Activated naive CD4-positive, alpha-beta T cell treated with anti-CD3 and anti-CD28 coated beads, Interleukin-2, amount 50 U/mL, for 72 hours (primary cell): ENCODE measurements at places on chromosomes 13 and 19.

DNA sequence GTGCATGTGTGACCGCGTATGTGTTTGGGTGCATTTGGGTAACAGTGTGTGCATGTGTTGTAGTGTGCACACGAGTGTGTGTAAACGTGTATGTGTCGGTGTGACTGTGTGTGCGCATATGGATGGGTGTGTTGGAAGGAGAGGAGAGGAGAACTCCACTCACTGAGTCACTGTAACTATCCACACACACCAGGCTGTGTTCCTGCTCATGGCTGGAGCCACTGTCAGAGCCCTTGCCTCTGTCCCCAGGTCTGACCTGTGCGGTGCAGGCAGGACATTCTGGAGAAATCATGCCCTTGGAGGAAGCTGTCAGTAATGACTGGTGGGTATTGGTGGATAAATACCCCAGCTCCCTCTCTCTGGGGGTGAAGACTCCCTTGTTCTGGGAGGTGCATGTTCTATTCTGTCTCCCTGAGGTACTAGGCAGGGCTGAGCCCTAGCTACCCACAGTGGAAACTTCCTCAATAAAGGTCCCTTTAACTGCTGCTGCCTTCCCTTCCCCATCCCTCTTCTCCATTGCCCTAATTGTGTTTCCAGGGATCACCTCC, 48.4 kb downstream of the CYP4F22 start:
- no peak for DNase-seq

- no peak for DNase-seq
Observed at GRCh38 chr13:44842158-44842557, 147.1 kb downstream of the NUFIP1 start.

- DNase-seq = no peak
Observed at GRCh38 chr13:21148557-21149258, 27.6 kb downstream of the SKA3 start.

- no peak for DNase-seq
Observed at GRCh38 chr13:50911081-50911631, 1.6 kb downstream of the RNASEH2B start.

DNA sequence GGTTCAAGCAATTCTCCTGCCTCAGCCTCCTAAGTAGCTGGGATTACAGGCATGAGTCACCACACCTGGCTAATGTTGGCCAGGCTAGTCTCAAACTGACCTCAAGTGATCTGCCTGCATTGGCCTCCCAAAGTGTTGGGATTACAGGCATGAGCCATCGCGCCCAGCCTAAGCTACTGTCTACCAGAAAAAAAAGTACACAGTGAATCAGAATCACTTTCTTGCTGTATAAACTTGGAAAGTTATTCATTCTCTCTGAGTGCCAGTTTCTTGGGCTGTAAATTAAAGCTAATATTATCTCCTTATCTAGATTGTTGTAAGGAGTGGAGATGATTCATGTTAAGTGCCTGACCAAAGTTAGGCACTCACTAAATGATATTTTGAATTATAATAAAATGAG, 242.8 kb downstream of the ENOX1 start:
- DNase-seq = no peak

DNA sequence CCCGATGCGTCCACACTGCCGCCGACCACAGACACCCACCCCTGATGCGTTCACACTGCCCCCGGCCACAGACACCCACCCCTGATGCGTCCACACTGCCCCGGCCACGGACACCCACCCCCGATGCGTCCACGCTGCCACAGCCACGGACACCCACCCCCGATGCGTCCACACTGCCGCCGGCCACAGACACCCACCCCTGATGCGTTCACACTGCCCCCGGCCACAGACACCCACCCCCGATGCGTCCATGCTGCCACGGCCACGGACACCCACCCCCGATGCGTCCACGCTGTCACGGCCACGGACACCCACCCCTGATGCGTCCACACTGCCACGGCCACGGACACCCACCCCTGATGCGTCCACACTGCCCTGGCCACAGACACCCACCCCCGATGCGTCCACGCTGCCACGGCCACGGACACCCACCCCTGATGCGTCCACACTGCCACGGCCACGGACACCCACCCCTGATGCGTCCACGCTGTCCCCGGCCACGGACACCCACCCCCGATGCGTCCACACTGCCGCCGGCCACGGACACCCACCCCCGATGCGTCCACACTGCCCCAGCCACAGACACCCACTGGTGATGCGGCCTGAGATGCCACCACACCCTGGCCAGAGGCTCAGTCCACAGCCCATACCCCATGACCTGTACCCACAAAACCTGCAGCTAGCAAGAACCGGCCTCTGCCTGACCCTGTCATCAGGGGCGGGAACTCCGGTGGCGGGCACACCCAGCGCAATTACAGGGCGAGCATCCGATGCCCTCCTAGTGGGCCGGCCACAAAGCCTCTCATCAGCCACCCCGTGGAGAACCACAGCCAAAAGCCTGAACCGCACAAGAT, 28.4 kb downstream of the RASA3 start:
- no peak for DNase-seq

DNA sequence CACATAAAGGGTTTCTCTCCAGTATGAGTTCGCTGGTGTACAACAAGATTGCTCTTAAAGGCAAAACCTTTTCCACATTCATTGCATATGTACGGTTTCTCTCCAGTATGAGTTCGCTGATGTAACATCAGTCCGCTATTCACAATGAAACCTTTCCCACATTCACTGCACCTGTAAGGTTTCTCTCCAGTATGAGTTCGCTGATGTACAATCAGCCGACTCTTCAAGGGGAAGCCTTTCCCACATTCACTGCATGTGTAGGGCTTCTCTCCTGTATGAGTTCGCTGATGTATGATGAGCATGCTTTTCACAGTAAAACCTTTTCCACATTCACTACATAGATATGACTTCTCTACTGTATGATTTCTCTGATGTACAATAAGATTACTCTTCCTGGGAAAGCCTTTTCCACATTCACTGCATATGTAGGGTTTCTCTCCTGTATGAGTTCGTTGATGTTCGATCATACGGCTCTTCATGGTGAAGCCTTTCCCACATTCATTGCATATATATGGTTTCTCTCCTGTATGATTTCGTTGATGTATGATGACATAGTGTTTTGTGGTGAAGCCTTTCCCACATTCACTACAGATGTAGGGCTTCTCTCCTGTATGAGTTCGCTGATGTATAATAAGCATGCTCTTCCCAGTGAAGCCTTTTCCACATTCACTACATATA, 6.0 kb upstream of the ZNF614 start:
- DNase-seq = no peak
